T follicular helper cell (primary cell): ENCODE measurements at places on chromosomes 3 and 15.

- no peak for DNase-seq
These were observed 313.2 kb downstream of the AGBL1 start for GRCh38 chr15:86392874-86393273.

- DNase-seq, result no peak
These were observed 23.9 kb upstream of the OR5H6 start for GRCh38 chr3:98240131-98240530.

DNA sequence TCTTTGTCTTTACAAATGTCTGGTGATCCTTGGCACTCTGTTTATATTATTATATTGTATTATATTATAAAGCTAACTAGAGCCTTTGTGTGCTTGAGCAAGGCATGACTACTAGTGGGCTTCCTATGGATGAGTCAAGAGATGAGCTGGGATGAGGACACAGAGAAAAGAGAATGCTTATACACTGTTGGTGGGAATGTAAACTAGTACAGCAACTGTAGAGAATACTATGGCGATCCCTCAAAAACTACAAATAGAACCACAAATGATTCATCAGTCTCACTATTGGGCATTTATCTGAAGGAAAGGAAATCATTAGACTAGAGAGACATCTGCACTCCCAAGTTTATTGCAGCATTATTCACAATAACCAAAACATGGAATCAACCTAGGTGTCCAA lies 40.8 kb upstream of the MED12L start:
- DNase-seq, result no peak

- DNase-seq, result no peak
These were observed 24.7 kb upstream of the MCTP2 start for GRCh38 chr15:94206463-94207167.

GRCh38 chr3:161251716-161252115 lies 30.6 kb downstream of the NMD3 start:
- no peak for DNase-seq

GRCh38 chr15:90231028-90232017 lies 2.4 kb downstream of the CIB1 start:
- peak; percentile 79 for DNase-seq

DNA sequence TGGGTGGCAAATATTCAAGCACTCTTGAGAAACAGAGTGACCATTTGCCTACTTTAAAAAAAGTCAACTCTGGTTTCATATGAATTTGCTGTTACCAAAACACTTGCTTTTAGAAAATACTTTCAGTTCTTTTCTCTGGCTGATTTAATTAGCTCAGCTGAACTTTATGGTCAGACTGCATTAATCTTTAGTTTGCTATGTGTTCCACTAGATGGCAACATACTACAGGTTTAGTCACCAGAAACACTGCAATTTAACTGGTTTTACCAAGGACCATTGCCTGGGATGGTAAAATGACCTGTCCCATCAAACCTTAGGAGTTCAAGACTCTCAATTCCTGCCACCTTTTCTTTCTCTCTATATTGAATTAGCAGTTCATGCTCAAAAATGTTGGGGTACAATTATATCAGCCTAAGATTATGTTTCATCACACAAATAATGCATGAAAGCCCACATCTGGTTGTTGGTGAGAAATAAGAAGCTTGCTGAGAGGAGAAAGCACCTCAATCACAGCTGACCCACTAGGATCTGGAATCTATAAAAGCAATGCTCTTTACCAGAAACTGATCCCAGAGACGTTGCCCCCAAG lies 14.2 kb downstream of the EIF4E3 start:
- no peak for DNase-seq

GRCh38 chr3:65251375-65251774 lies 563.6 kb upstream of the ADAMTS9 start:
- DNase-seq, result no peak

DNA sequence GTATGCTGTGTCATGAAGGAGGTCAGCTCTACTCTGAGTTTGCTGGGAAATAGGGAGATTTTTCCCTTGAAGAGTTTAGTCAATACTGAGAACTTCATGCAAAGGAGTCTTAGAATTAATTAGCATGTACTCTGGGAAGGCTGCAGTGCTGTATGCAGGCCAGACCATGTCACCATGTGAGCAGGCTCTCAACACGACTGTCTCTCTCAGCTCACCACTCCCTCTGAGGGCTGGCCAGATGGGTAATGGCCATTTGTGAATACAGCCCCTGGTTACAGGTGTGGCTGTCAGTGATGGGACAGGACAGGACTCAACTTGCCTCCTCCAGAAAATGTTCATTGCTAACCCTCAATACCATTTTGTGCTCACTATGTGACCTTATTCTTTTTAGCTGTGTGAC lies 5.1 kb upstream of the CERS3 start:
- no peak for DNase-seq

DNA sequence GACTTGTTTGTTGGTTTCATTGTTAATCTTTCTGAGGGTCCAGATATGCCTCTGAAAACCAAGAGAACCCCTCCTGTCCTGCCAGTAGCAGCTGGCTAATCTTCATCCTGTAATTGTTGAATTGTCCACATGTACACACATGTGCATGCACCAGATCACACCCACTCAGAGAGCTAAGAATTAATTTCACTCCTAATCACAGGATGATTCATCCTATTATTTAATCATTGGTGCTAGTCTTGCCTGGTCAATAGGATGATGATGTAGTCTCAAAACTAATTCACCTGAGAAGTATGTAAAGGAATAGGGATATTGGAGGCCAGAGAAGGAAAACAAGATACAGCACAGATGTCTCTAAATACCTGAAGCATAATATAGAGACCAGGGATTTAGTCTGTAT lies 7.8 kb upstream of the AHSG start:
- no peak for DNase-seq

DNA sequence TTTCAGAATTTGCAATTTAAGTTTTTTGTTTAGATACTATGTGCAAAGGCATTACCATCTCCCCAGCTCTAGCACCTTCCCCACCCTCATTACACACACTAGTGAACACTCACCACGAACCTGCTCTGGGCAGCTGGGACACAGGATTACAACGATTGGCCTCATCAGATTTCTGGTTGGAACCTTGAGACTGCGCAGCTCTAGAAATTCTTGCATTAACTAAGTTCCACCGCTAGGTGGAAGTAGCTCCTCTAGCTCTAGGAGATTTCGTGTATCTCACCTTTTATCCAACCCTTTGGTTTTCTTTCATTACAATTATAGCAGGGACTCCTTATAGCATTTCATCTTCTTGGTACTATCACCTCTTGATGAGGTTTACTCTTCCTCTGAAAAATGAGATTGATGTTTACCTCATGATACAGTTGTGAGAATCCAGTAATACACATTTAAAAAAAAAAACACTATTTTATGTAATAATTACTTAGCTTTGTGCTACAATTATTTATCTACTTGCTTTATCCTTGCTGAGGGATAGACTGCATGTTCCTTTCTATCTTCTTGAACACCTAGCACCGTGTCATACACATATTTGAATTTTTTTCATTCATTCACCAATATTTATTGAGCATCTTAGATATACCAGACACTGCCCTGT lies 28.7 kb upstream of the PLOD2 start:
- DNase-seq, result no peak

GRCh38 chr3:65619451-65619881 lies 419.3 kb downstream of the MAGI1 start:
- no peak for DNase-seq

DNA sequence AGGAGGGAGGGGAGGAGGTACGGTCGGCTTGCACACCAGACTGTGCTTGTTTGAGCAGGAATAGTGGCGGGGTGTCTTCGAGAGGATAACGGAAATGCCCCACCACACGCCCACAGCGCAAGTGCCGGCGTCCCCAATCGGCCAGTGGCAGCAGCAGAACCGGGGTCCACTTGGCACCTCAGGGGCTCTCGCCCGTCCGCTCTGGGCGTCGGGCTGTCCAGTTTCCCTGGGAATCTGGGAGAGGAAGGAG lies 53.7 kb downstream of the CCDC54 start:
- no peak for DNase-seq

DNA sequence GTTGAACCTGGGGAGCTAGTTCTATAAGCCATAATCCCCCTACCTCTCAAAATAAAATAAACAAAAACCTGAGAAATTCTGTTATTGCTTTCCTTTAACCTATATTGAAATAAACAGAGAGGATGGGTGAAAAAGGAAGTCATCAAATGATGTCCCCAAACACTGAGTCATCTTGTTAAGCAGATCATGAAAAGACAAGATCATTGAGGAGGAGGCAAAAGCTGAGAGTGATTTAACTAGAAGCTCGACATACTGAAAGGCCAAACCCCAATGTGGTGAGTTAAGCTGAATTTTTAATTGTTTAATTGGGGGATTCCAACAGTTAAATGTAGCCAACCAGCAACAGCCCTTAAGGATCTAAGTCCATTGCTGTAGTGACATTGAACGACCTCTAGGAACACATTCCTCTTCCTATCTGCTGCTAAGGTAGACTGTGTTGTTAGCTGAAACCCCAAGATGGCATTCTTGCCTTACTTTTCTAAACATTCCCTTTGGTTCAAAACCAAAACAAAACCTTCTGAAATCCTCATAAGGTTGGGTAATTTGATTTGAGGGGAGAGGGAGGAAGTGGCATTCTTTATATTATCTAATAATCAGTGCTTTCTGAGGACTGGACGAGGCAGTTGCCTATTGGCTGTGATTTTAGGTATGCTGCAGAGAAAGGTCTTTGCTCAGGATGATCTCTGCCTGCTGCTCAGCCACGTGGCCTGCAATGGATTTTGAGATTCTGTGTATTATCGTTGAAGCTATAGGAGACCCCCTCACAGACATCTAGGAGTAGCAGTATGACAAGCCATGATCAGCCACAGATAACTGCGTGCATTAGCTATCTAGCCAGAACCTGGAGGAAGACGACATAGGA lies 62.7 kb upstream of the BNIP2 start:
- no peak for DNase-seq

GRCh38 chr15:31135523-31135922 lies 34.0 kb upstream of the TRPM1 start:
- no peak for DNase-seq

DNA sequence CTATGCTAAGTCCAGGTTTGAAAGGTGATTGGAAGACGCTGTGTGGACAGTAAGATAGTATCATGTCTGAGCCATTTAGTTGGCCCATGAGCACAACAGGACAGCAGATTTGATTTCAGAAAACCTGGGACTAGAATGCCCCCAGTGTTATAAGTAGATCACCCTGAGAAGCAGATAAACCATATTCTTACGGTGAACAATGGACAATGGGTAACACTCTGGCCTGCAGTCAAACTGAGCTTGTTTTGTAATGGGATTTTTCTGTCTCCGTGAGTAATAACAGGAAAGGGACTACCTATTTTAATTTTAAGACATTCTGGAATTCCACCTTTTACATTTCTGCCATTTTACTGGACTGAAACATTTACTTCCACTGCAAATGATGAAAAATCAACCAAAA lies 71.5 kb downstream of the LDHAL6B start:
- no peak for DNase-seq

- no peak for DNase-seq
These were observed 11.5 kb downstream of the CRYGS start for GRCh38 chr3:186532598-186533072.

- no peak for DNase-seq
These were observed 103.0 kb downstream of the ISL2 start for GRCh38 chr15:76439542-76439941.

GRCh38 chr3:125108833-125109535 lies 53.2 kb upstream of the HEG1 start:
- DNase-seq, result no peak

DNA sequence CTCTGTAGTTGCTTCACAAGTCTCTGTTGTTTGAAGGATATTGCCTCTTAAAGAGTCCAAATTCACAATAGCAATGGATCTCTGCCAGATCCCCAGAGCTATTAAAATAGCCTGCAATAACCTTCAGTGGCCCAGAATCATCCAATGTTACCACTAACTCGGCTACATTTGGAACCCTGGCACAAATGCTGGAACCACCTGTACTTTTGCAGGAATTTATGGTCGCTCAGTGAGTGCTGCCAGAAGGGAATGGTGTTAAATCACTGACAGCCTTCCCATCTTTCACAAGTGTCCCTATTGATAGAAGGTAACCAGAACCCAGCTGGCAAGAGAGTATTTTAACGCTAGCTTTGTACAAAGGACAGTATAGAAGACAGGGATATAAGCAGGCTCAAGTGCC lies 298.8 kb upstream of the PLSCR5 start:
- DNase-seq, result no peak

DNA sequence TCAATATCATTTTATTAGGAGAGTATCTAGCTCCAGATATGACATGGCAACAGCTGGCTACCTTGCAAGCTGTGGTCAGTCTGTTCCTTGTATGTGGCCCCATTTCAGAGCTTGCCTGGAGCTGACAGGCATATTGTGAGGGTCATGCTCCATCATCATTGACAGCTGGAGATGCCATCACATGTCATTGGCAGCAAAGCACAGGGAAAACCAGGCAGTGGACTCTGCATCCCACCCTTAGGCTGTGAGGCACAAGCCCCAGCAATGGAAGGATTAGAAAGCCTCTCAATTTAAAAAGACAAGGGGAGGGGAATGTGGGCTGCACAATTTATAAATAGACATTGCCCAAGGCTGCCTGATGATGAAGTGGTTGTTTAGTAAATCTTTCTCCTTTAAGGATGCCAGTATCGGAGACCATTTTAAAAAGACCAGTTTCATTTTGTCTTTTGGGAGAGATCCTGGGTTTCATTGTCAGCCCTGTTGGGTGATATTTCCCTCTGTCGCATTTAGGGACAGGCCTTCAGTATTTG lies 27.9 kb downstream of the LNP1 start:
- no peak for DNase-seq

DNA sequence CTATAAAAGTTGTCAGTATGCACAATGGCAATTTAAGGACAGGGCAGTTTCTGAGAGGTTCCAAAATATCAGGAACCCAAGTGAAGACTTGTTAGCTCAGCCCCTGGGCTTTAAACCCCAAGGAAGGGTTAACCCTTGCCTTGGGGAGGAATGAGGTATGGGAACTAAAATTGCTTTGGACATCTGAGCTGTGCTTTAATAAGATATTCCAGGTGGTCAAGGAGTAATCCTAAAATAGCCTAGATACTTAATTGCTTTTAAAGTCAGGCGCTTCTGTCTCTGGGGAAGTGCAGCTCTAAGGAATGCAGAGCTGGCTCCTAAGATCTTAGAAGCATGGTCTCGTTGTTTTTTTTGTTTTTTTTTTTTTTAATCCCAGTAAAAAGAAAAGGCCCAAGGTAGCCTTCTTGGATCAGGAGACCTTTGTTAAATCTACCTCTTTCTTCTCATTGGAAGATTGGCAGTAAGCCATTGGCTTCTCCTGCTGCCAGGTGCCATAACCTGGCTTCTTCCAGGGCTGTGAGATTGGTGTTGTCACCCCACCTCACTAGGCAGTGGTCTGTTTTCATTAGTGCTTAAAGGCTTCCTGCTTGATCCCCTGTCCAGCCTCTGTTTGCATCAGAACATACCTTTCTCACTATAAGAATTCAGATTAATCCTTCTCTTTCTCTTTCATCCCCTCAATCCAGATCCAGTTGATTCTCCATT lies 24.5 kb downstream of the ARID3B start:
- DNase-seq, result no peak

DNA sequence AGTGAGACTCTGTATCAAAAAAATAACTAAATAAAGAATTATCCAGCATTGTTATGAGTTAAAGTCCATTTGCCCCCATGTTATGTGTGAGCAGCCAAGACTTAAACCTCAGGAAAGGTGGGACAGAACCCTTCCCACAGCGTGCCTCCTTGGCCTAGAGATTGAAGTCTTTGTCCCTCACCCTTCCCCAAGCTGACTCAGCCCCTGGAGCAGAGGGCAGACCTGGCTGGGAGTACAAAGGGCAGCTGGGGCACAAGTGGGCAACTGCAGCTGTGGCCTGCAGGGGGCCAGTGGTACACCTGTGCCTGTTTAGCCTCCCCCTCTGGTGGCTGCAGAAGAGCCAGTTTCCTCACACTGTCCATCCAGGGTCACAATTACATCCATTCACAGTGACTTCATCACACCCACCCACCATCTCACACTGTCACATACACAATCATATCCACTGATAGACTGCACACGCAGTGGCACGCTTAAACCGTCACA lies 940 bp upstream of the ACY1 start:
- no peak for DNase-seq
